ENCODE measurements at places on chromosomes 2 and 18.

DNA sequence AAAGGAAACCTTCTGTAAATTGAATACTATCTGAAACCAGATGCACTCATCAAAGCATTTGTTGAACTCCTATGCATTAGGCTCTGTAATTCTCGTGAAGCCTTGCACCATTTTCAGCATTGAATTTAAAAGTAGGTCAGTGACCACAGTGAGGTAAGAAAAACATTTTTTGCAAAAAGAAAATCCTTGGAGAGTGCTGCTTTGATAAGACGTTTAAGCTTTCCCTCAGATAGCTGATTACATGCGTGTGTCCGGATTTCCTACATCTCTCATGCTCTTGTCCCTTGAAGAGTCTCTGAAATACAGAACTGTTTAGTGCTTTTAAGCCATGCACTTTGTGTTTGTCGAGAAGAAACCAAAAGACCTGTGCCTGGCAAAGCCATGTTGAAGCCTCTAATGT, 113.6 kb downstream of the FMNL2 start:
- DNase-seq, result no peak

GRCh38 chr2:3141696-3142095, 235.9 kb downstream of the EIPR1 start:
- no peak for DNase-seq

GRCh38 chr2:133885847-133886246, 317.6 kb upstream of the NCKAP5 start:
- DNase-seq, result no peak

GRCh38 chr18:22691946-22692710, 241.0 kb upstream of the RBBP8 start:
- DNase-seq, result no peak

Measured in glomerular endothelial cell (primary cell).